ENCODE measurements at places on chromosomes 2 and 18. TPM values are rescaled to one million over a fixed set of nuclear protein-coding genes. Genes with fewer than 3 reads are reported as not detected.

Gene GAD1
- total RNA-seq = 4.9 TPM

Gene CXCR2
- 0.48 TPM for total RNA-seq

Gene GALR1
- total RNA-seq = not detected

Gene OXER1
- not detected for total RNA-seq

Gene GKN2
- total RNA-seq = not detected

Gene LOXHD1
- total RNA-seq = not detected

Gene ACKR3
- 14.7 TPM for total RNA-seq

Gene CPO
- not detected for total RNA-seq

Gene GNLY
- not detected for total RNA-seq

Gene HOXD4
- total RNA-seq = not detected

Gene PDE11A
- 0.48 TPM for total RNA-seq

Gene CCDC148
- total RNA-seq = 0.21 TPM

Gene FAM110C
- total RNA-seq = 21.4 TPM

Gene YPEL5
- 67.5 TPM for total RNA-seq
